ENCODE measurements at places on chromosomes 5 and 9.
A peak's percentile ranks its signal among the peaks of the same experiment; 100 is the strongest.

- no peak for DNase-seq
Observed at GRCh38 chr9:135737840-135738521, 36.0 kb downstream of the KCNT1 start.

DNA sequence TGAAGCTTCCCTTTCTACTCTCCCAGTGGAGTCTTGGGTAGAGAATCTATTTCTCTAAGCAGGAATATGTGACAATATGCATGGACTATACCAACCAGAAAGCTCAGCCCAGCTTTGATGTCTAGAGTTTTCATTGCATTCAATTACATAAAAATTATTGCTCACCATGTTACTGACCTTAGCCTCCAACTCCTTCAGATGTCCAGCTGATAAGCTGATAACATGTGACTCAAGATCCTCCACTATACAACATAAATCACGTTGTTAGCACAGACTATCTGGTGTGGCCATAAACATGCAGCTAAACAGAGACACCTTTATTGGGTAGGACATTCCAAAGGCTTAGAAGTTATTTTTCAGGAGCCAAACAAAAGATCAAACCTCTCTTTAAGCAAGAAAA, 1168.2 kb downstream of the CDH12 start:
- DNase-seq: no peak

- DNase-seq: no peak
Observed at GRCh38 chr5:33372721-33373472, 67.9 kb upstream of the TARS1 start.

DNA sequence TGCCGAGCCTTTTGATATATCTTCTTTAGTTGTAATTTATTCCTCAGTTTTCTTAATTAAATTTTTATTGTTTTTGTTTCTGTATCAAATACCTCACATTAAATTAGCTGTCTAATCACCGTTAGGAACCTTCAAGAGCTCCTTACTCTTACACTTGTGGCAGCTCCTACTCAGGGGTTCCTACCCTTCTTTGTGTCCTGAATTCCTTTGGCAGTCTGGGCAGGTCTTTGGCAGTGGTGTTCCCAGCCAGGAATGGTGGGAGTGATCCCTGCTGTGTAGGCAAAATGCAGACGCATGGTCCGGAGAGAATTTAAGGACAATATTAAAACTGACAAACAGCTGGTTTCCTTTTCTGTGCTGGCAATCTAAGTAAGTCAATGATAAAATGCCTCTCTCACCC, 41.8 kb downstream of the MAST4 start:
- no peak for DNase-seq

DNA sequence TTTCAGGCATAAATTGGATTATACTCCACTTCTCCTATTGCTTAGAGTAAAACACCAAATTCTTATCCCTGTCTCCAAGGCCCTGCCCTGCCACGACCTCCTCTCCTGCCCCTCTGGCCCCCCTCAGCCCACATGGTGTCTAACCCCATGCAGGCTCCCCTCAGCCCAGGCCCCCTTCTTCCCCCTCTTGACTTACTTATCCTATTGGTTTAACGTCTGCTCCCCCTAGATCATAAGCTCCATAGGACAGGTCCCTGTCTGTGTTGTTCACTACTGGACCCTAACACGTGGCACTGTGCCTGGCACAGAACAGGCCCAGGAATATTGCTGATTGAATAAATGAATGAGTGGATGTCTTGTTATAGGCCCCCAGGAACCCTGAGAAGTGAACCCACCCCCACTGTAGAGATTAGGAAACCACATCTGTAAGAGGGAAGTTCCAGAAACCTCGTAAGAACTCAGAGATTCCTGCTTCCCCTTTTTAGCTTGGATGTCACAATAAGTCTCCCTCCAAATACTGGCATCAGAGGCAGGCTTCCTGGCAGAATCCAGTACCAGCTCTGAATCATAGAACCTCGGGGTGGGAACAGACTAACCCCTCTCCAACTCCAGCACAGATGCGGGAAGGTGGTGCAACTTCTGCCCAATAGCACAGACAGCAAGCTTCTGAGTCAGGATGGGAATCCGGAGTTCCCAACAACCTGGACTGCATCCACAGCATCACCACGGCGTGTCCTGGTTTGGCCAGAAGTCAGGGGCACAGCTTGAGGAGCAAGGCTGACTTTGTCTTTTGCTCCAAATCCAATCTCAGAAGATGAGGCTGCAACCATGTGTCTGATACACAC, 31.5 kb downstream of the HRH2 start:
- no peak for DNase-seq

DNA sequence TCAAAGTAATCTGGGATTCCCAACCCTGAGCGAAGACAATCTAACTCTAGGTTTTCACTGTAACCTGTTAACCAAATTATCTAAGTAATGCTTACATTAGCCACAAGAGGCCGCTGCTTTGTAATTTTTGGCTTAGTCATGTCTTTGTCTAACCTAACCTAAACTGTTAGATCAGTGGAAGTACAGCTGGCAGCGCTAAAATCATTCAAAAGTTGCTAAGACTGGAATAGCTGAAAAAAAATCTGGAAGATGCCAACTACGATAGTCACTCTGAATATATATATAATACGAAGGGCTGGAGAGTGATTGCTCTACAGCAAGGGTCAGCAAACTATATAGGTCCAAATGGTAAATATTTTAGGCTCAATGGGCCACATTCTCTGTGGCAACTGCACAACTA, 60.2 kb downstream of the FBXO38 start:
- DNase-seq: peak; percentile 9

GRCh38 chr9:92608909-92609445, 61.0 kb downstream of the IPPK start:
- no peak for DNase-seq

- no peak for DNase-seq
Observed at GRCh38 chr9:134722120-134722701, 80.6 kb downstream of the COL5A1 start.

GRCh38 chr5:16471387-16471786, 5.8 kb upstream of the ZNF622 start:
- DNase-seq: no peak

DNA sequence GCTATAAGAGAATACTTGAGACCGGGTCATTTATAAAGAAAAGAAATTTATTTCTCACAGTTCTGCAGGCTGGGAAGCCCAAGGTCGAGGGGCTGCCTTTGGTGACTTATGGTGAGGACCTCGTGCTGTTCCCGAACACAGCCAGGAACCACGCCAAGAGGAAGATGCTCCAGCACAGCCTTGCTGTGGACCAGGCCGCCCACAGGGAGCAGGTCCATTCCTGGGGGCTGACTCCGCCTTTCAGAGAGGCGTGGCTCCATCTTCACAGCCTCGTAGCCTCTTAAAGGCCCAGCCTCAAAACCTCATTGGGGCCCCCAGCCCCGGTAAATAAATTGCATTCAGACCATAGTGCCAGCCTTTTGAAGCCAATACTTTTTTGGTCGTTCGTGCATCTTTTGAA, 93.5 kb upstream of the CACNA1B start:
- DNase-seq: no peak

DNA sequence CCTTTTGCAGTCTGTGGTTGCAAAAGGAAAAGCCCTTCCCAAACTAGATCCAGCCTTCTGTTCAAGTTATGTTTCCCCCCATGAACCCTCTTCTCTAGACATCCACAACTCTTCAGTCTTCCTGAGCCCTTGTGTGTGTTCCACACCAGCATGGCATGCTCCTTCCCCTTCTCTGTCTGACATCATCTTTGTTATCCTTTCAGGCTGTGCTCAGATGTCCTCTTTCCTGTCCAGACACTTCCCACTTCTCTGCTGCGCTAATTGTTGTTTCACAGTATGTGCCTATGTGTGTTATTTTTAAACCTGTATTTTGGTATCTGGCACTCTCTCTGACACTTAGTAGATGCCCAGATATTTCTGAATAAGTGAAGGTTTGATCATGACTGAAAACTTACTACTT, 38.2 kb downstream of the FOCAD start:
- no peak for DNase-seq

- DNase-seq: no peak
Observed at GRCh38 chr5:169097374-169098326, 203.3 kb downstream of the SLIT3 start.

- DNase-seq: no peak
Observed at GRCh38 chr9:6945816-6946215, 188.0 kb downstream of the KDM4C start.

GRCh38 chr5:107560377-107560776, 110.4 kb downstream of the EFNA5 start:
- no peak for DNase-seq

- no peak for DNase-seq
Observed at GRCh38 chr5:69530561-69531405, 29.2 kb upstream of the GTF2H2C start.

DNA sequence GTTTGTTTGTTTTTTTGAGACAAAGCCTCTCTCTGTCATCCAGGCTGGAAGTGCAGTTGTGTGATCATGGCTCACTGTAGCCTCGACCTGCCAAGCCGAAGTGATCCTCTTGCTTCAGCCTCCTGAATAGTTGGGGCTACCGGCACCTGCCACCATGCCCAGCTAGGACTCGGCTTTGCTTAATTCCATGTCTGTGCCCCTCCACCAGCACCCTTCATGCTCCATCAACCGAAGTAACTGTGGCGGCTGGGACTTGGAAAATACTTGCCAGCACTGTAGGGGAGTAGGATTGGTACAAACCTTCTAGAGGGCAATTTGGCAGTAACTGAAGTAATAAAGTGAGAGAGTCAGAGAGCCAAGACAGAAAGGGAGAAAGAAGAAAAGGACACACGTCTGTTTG, 19.0 kb downstream of the FAXDC2 start:
- no peak for DNase-seq

GRCh38 chr9:126465977-126466376, 139.3 kb downstream of the MVB12B start:
- DNase-seq: no peak

- DNase-seq: no peak
Observed at GRCh38 chr9:32351845-32352244, 32.6 kb upstream of the ACO1 start.

Data from stimulated activated CD4-positive, alpha-beta T cell treated with anti-CD3 and anti-CD28 coated beads, TNF-alpha, amount 100 ng/mL, for 4 hours (primary cell).